ENCODE measurements at places on chromosomes 2 and 18.

GRCh38 chr18:3998698-3999333 is 456.3 kb downstream of the DLGAP1 start:
- no peak for DNase-seq

DNA sequence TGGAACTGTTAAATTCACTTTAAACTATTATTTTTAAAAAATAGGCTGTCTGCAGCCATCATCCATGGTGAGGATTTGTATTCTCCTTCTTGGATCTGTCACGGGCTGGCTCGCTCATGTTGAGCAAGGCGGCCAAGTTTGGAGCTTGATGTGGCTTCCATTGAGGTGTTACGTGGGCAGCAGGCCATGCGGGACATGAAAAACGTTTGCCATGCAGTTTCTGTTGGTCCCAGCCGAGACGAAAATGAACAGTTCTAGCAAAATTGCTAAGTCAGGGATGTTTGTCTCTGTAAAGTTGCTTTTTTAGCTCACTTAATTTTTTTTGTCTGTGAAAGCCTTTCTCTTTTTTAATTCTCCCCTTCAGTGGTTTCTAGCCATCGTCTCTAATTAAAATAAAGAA is 70.2 kb upstream of the MGAT5 start:
- no peak for DNase-seq

DNA sequence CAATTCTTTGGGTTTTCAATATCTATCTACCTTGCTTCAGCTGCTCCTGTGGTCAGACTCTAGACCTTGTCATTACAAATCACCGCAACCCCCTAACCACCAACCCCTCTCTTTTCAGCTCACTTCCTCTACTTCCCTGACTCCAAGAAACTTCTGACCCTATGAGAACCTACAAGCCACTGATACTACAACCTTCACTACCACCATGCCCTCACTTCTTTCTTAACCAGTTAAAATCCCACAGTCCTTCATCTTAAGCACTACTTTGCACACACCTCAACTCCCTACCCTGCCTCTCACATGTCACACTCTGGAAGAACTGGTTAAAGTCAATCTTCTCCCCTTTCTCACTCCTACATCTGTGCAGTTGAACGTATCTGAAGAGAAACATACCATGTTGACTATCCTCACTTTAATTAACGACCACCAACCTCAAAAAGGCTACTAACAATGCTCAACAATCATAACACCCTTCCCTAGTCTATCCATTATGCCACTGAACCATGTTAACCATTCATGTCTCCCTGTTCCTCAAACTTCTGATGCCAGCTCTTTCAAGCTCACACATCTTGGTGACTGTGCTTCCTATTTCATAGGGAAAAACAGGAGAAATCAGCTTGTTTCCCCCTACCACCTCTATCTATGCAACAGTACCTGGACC is 12.6 kb downstream of the EIF2AK3 start:
- no peak for DNase-seq

- no peak for DNase-seq
Observed at GRCh38 chr18:79698668-79699335, 19.2 kb downstream of the CTDP1 start.
